CD4-positive, alpha-beta T cell treated with Interleukin-12 subunit alpha and Interleukin-12 subunit beta, for 1 hour (primary cell): ENCODE measurements at places on chromosomes 3 and 15.

- DNase-seq = no peak
Observed at GRCh38 chr3:133159498-133160475, 121.6 kb downstream of the TMEM108 start.

- DNase-seq = no peak
Observed at GRCh38 chr3:42497009-42497731, 5.3 kb upstream of the VIPR1 start.

DNA sequence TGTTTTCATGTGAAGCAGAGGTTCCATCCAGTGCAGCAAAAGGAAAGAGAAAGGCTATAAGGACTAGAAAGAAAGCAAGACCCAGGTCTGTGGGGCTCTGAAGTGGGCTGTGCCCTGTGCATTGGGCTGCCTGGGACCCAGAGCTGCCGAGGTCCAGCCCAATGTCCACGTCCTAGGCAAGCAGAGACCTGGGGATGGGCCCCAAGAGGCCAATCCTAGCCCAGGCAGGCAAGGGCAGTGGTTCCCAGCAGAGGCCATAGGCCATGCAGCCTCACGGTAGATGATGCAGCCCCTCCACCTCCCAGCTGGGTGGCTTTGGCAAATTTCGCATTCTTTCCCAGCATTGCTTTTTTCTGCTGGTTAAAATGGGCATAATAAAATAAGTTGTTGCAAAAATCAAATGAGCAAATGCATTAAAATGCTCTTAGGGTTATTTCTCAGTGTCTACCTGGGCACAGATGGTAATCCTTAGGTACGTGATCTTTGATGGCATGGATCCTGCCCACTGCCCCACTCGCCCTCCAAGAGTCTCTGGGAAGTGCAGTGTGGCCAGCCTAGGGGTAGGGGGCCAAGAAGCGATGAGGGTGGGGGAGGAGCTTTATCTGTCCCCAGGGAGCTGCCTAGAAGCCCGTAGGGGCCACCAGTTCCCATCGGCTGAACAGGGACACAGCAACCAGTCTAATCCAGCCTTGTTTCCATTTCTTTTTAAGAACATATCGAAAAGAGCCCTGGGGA, 22.3 kb upstream of the GP9 start:
- DNase-seq = no peak

- no peak for DNase-seq
Observed at GRCh38 chr3:94912656-94913055, 849.8 kb downstream of the NSUN3 start.

DNA sequence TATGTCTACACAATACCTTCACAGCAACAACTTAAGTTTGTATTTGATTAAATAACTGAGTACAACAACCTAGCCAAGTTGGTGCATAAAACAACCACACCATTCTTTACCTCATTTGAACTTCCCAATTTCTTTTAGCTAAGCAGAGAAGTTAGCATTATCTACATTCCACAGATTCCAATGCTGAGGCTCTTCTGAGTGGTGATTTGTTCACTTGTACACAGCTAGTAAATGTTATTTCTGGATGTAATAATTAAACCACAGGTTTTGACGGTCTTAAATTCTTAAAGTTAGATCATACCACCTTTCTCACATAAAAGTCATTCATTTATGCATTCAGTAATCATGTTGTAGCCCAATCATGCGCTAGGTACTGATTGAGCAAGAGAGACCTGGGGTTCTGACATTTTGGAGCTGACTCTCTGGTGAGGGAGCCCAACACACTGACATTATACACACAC, 102.5 kb downstream of the SST start:
- no peak for DNase-seq

- DNase-seq = no peak
Observed at GRCh38 chr15:40157778-40158447, 3.0 kb upstream of the BUB1B start.

DNA sequence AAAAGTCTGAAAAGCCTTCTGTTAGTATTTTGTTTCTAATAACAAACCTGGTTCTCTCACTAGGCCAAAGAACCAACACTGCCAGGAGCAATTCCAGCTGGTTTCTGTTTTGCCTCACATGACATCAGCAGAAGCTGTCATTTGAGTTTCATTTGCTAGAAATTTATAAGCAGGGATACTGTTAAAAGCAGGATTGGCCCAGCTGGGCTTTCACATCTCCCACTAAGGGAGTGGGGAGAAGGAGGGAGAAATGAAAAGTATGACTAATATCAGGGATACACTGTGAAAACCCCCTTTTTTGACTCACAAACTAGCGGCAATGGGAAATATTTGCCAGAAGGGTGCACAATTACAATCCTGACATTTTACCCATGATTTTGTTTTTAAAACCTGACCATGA, 5.3 kb downstream of the CCDC80 start:
- no peak for DNase-seq

DNA sequence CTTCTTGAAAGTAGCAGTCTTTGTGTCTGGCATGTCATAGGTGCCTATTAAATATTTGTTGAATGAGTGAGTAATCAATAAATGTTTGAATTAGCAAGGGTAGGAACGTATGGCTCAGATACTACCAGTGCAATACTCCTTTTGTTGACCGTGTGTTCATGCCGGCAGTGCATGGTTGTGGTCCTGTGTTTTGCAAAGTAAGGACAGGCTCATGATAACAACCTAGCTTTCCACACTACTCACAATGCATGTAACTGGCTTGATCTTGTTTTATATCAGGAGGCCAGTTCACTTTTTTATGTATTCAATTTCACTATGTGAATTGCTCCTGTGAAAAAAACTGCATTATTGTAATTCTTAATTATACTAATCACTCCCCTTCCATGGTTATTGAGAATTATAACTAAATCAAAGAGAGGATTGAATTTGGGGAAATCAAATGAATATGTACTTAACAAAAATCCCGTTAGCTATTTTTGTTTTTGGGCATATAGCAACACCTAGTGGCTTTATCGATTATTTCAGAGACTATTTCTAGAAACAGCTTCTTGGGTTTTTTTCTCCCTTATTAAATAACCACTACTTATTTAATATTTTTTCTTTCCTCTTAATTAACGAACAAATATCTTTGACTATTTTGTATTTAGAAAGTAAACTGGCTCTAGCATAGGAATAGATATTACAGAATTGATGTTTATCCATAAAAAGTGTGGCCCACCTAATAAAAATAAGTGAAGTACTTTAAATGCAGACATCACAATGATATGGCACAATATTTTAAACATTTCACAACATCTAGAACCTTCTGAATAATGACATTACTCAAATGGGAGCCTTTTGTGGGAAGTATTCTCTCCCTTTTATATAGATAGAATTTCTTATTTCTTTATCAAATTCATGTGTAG, 218.5 kb downstream of the BBX start:
- DNase-seq = peak; percentile 28

DNA sequence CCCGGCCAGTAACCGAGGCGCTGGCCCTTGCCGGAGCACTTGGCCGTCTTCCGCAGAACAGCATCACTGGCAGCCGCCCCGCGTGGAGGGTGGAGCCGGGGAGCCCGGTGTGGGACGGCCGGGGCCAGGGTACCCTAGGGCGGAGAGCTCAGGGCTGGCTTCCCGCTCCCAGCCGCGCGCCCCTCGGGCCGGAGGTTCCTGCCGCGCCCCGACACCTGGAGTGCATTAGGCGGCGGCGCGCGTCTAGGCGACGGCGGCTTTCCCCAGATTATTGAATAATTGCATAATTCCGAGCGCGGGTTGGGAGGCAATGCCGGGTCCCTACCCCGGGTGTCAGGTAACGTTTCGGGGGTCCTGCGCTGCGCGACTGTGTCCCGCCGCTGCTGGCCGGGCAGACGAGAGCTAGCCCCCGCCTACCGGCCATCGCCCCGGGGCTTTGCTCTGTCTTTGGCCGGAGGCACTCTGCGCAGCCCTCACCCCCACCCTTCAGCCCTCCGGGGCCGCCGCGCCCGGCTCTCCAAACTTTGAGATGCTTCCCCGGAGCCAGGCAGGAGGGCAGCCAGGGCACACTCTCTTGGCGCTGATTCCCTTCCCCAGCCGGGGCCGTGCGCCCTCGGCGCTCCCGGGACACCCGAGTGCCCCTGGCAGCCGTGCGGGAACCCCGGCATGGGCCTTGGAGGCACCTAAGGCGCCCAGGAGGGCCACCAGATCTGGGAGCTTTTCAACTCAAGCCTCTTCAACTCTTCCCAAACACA, 749 bp downstream of the ITGA11 start:
- no peak for DNase-seq

GRCh38 chr15:58115692-58116091, 22.5 kb upstream of the AQP9 start:
- no peak for DNase-seq

- DNase-seq = no peak
Observed at GRCh38 chr3:72590732-72591221, 257.5 kb downstream of the SHQ1 start.
